ENCODE measurements at places on chromosomes 2 and 18.

GRCh38 chr2:21467910-21468309 lies 344.1 kb downstream of the TDRD15 start:
- DNase-seq: no peak

GRCh38 chr2:73259704-73260337 lies 24.5 kb downstream of the FBXO41 start:
- no peak for DNase-seq

DNA sequence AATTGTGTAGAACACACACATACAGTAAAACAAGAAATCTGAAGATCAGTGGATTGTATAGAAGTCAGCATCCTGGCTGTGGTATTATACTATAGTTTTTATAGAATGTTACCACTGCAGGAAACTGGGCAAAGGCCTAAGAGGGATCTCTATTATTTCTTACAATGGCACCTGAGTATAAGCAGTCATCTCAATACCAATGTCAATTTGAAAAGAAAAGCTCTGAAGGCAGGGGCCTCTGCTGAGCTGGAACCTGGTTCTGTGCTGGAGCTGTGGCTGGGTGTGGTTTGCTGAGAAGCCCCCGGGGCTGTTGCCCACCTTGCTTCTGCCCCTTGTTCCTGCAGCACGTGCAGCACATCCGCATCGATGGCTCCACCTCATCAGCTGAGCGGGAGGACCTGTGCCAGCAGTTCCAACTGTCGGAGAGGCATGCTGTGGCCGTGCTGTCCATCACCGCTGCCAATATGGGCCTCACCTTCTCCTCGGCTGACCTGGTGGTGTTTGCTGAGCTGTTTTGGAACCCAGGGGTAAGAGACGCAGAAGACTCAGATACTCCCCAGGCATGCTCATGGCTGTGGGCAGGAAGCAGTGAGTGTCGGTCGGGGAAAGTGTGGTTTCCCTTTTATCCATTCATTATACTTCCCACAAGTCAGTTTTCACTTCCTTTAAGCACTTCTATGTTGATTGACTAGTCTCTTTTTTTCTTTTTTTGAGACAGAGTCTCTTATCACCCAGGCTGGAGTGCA lies 23.5 kb upstream of the RPL37A start:
- no peak for DNase-seq

- no peak for DNase-seq
These were observed 61.1 kb downstream of the KCNF1 start for GRCh38 chr2:10972683-10973433.

DNA sequence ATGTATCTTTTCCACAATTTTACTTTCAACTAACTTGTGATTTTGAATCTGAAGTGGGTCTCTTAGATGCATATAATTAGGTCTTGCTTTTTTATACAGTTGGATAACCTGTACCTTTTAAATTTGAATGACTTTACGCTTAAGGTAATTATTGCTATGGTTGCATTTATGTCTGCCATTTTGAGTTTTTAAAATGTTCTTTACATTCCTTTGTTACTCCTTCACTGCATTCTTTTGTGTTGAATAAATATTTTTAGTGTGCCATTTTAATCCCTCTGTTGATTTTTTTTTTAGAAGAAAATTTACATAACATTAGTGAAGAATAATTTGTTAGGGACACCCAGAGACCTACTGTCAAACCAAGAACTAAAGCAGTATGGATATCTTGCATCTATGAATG lies 65.3 kb downstream of the BIRC6 start:
- no peak for DNase-seq

DNA sequence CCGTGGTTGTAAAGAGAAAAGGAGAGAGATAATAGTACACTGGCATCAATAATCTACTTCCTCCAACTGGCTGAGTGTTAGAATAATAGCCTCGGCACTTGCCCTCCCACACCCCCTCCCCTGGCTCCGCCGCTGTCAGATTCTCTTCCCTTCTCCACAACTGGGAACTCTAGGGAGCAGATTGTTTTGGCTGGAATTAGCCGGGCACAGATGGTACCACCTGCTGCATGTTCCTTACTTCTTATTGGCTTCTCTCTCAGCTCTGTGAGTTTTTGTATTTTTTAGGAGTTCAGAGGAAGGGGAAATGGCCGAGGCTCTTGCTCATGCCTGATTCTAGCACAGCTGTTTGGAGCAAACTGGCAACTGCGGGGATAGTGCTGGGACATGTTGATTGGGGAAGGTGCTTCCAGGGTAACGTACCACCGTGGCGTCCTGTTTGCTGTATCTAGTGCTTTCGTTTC lies 140.0 kb downstream of the ZEB2 start:
- DNase-seq: no peak
